ENCODE measurements at places on chromosomes 3 and 15. TPM values are rescaled to one million over a fixed set of nuclear protein-coding genes. Genes with fewer than 3 reads are reported as not detected.

The BCHE gene
- polyA plus RNA-seq: 1.7 TPM

The TRAT1 gene
- 0.10 TPM for polyA plus RNA-seq

The MNS1 gene
- polyA plus RNA-seq: 0.46 TPM

The JAGN1 gene
- polyA plus RNA-seq: 77.3 TPM

The SLC22A14 gene
- polyA plus RNA-seq: 0.11 TPM

The SV2B gene
- polyA plus RNA-seq: 0.69 TPM

Data from heart left ventricle (tissue), 16 donors.